NCI-H524 (cell line): ENCODE measurements at places on chromosomes 3 and 15.

- DNase-seq, result no peak
Measured at GRCh38 chr15:58288592-58288991, 143.2 kb upstream of the LIPC start.

DNA sequence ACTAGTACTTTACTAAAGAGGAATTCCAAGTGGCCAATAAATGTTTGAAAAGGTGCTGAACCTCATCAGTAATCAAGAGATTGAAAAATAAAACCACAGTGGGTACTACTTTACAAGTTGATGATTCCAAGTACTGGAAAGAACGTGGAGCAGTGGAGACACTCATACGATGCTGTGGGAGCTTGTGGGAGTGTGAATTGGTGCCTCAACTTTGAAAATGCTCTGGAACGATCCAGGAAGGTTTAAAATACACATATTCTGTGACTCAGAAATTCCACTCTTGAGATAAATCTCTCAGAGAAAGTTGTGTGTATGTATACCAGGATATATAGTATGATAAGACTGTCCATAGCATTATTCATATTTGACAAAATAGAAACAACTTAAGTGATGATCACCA, 9.3 kb downstream of the LRCH3 start:
- DNase-seq, result no peak

GRCh38 chr3:140917772-140918171, 23.9 kb upstream of the SLC25A36 start:
- no peak for DNase-seq

DNA sequence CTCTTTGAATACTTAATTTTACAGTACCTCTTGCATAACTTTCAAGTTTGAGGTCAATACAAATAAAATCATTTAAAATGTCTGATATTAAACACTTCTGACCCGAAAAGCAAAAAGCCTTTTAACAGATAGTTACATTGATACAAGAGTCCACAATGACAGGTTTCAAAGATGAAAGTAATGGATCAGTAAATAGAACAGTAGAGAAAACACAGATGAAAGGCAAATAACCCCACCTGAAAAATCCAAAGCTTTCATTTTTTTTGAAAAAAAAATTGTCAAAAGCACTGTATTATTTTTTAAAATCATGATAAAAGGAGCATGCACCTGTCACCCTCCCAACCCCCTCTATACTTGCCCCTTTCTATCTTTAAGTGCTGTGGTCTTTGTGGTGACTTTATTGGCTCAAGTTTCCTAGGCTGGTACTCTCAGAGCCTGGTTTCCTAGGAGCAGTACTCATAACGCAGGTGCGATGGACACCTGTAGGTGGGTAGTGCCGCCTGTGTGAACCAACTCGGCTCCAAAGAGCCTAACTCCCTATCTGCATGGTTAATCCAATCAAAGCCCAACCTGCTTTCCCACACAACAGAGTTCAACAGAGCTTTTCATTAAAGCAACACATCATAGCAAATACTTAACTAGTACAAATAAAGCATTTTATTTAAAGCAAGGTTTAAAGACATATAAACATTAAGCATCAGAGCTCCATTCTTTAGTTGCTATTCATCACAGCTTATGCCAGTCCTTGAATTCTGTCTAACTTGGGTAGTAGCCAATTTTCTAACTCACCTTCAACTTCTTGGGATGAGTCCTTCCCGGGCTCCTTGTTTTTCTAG, 32.2 kb downstream of the LIPC start:
- no peak for DNase-seq

GRCh38 chr3:49785565-49786356, 581 bp downstream of the IP6K1 start:
- no peak for DNase-seq

GRCh38 chr15:33243393-33243792, 48.9 kb upstream of the FMN1 start:
- DNase-seq, result no peak

GRCh38 chr15:61205346-61205921, 23.7 kb downstream of the RORA start:
- no peak for DNase-seq

GRCh38 chr15:85831415-85832113, 36.8 kb upstream of the KLHL25 start:
- peak; percentile 97 for DNase-seq

DNA sequence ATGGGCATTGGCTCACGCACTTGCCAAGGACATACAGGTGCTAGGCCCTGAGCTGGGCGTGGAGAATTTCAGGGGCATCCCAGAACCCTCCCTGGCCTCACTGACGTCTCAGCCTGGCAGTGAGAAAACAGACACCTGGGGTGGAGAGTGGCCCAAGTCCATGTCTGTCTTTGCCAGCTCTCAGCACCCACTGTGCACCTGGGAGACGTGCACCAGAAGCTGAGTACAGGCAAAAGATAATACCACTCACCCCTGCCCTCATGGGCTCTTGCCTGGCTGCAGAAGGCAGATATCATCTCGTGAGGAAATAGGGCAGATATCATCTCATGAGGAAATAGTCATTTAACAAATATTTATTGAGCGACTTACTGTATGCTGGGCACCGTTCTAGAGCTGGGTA, 8.0 kb downstream of the LOXL1 start:
- no peak for DNase-seq

- DNase-seq, result no peak
Measured at GRCh38 chr15:101084801-101085200, 165.6 kb downstream of the LRRK1 start.

DNA sequence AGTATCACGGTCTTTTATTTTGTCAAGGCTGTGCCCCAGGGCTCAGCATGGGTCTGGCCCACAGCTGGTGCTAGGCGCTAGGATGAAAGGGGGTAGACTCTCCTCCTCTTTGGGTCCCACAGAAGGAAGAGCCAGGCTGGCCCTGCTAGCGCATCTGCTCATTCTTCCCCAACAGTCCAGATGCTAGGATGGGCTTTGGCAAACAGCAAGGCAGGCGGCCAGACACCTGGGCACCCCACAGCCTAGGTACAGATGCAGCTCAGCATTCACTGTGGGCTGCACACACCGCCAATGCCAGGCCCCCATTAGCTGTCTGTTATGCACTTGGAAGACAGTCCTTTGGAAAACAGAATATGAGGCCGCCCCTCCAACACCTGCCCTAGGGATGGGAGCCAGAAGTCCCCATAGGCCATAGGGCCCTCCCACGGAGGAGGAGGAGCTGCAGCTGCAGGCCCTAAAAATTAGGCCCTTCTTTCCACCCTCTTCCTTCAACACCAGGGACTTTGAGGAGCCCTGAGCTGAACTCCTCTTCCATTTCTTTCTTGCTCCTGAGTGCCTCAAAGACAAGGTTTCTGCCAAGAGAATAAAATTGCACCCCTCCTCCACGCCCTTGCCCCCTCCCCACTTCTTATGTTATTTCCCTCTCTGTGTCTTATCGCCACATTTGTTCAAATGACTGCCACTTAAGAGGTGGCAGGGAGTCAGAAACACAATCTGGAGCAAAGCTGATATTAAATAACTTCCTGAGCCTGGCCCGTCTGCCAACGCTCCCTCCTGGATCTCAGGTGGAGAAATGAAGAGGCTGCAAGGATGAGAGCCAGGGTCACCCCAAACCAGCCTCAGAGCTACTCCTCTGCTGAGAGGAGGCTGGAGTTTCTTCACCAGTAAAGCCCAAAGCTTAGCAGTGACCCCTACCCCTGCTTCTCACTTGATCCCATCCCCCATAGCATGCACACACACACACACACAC, 13.7 kb downstream of the NTRK3 start:
- peak; percentile 44 for DNase-seq

DNA sequence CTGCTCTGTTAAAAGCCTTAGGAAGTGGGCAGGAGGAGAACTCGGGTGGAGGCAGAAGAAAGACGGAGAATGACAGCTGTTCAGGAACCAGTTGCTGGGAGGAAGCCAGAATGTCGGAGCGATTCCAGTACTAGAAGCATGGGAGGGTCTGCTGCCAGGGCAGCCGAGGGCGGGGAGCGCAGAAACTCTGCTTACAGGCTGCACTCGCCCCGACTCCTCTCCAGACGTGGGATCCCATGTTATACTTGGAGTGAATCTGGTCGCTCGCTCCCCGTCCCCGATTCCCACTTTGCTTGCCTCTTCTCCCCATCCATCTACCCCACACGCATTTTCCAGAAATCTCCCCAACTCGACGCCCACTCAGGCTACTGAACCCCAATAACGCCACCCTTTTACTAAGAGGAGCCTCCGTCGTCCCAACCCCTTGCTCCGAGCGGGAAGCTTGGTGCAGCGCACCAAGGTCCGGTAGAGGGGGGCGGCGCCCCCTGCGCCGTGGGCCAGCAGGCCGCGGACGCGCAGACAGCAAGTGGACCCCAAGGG, 665 bp downstream of the GATM start:
- peak; percentile 86 for DNase-seq

- peak; percentile 40 for DNase-seq
Measured at GRCh38 chr15:94576889-94577533, 345.6 kb downstream of the MCTP2 start.

DNA sequence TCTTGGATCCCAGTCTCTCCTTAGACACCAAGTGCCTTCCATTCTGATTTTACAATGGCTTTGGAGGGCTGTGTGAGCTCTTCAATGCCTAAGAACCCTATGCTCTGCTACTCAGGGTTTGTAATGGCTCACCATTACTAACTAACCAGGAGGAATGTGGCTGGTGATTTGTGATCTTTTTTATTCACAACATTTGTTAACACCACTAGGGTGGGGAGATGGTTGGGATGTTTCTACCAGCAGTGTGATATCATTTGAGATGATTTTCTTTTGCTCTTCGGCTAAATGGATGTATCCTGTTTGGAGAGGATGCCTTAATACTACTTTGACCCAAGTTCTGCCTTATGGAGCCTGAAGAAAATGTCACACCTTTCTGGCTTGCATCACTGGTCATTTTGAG, 226.9 kb downstream of the MFSD1 start:
- no peak for DNase-seq

GRCh38 chr3:132987396-132987795, 50.8 kb upstream of the TMEM108 start:
- DNase-seq, result no peak

DNA sequence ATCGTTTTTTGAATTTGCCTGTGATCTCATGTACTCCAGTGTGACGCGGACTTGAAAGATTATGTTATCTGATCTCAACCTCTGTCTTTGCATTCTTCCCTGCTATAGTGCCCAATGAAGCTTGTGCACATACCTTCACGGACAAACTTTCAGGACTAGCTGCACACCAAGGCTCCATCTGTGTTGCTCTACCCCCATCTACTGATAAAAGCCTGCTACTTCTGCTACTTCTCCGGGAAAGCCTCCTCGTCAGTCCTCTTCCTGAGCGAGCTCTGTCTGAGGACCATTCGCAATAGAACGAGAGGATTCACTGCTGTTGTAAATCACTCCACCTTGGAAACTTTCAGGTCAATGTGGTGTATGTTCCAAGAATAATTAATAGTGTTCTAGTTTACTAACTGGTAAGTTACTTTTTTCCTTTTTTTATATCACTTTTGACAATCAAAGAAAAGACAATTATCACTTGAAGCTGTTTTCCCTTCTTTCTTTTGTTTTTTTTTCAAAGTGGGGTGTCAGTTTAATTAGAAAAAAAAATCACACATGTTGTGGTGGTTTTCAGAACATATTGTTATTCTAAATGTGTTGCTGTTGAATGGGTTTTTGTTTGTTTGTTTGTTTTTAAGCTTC, 217.6 kb downstream of the ARRDC4 start:
- peak; percentile 86 for DNase-seq

- DNase-seq, result no peak
Measured at GRCh38 chr3:120846073-120846472, 61.9 kb upstream of the STXBP5L start.

DNA sequence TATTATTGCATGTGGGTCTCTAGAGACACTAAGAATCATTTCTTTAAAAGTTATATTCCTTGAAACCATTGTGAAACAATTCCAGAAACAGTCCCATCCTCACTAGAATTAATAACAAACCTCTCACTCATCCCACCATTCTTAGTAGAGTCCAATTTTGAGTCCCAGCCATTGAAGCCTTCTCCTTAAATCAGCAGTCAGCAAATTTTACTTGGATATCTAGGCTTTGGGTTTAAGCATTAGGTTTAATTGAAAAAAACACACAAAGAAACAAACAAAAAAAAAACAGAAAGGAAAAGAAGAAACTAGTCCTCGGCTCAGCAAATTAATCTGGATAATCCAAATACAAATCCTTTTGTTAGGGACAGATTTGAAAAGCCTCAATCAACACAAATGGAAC, 109.3 kb downstream of the LRRC3B start:
- no peak for DNase-seq

GRCh38 chr3:154862265-154862664, 217.9 kb upstream of the MME start:
- DNase-seq, result no peak

DNA sequence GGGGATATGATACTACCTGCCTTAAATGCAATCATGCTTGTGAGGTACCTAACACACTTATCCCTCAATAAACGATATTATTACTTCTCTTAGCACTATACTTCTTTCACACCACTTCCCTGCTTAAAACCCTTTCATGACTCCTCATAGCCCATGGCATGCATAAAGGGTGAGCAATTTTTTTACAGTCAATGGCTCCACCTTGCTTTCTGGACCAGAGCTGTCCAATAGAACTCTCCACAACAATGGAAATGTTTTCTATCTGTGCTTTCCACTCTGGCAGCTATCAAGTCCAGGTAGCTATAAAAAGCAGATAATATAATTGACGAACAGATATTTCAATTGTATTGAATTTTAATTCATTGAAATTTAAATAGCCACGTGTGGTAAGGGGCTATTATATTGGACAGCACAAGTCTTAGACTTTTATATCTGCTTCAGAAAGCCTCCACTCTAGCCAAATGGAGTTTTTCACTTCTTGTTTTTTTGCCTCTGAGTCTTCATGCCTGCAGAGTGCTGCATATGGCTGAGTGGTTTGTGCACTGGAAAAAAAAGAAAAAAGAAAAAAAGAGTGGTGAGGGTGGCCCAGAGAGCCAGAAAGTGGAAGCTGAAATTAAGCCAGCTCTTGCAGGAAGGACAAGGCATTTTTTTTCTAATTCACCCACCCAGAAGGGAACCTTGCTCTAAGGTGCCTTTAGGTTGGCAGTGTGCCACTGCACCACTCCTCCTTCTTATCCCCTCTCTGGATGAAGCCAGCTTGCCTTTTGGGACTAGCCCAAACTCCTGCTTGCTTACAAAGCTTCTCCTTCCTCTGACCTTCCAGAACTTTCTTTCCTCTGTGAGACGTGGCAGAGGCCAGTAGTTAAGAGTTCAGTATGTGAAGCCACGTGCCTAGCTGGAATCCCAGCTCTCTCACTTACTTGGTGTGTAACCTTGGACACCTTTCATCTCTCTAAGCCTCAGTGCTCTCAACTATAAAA, 239.0 kb upstream of the LRTM1 start:
- DNase-seq, result no peak

DNA sequence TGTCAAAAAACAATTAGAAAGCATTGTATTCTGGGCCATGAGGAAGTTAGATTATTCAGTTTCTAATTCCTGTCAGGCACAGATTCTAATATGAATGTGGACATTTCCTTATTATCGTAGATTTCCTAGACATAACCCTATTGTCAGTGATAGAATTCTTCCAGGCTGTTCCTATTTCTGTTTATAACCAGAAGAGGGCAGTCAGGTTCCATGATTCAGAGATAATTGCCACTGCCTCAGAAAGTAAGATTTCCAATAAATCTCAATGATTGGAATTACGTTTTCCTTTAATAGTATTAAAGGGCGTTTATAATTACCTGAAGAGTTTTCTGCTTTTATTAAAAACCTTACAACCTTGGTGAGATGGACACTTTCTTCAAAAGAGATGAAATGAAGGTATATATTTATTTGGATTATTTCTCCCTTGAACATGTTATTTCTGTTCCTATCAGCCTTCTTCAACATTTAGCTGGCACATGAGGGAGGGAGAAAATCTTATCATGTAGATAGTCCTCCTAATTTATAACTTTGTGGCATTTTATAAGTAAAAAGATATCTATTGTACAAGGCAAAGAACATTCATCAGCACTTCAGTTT, 439.2 kb downstream of the MCTP2 start:
- peak; percentile 64 for DNase-seq
